EH (cell line): ENCODE measurements at places on chromosomes 6 and 20.

GRCh38 chr6:55033016-55033546 is 141.2 kb upstream of the HCRTR2 start:
- DNase-seq = peak; percentile 3

DNA sequence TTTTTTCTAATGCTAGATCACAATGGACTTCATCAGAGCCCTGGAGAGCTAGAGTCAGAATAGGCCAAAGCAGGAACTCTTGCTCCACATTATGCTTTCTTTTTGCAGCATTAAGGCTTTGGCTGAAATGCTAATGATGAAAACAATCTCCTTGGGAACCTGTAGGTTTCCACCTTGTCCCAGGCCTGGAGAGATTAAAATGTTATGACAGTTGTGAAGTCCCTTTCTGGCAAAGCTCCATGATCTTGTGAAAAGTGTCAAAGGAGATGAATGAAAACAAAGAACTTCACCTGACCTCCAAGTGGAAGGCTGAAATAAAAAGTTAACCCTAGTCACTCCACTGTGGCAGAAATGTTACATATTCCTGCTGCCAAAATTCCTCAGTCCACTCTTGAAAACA is 64.0 kb upstream of the LRRC1 start:
- DNase-seq = no peak

DNA sequence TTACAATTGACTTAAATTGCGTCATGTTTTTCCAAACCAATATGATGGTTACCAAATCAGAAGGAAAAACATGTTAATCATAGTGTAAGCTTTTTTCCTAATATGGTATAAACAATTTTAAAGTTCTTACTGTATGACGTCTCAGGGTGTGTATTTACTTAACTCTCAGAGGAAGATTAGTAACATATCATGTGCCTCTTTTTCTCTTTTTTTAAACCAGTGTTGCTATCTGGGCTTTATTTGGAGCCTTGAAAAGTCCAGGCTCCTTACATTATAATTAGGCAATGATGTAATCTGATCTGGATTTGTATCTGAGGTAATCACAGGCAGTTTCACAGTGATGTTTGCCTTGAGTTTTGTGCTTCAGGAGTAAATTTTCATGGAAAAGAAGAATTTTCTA is 20.4 kb upstream of the RAB23 start:
- DNase-seq = peak; percentile 97

DNA sequence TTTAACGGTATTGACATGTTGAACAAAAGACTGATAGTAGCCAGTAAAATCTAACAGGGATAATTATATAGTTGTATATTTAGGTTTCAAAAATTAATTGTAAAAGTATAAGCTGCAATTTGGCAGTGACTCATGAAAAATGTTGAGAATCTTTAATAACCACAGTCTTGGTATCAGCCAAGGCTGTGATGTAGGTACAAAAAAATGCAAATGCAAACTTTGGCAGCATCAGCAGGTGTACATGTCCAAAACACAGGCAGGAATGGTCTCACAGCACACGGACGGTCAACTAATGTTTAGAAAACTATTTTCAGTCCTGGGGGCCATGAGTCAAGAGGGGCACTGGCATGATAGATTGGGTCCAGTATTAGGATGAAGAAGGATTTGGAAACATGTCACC is 58.5 kb upstream of the BEND3 start:
- peak; percentile 33 for DNase-seq

DNA sequence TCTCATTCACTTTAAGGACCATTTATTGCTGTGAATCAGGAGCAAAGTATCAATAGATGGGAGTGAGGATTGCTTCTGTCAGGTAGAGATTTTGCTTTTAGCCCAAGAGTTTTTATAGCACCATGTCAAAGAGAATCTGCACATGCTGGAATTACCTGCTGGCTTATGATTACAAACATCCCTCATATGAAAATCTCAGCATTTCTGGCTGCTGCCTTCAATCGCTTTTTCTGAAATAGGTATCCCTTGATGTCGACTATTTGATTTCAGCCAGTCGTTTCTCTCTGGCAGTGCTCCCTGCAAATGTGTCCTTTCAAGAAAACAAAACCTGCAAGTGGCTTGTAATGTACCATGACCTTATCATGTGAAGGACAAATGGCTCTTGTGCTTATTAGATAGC is 34.5 kb upstream of the NEDD9 start:
- DNase-seq = no peak

DNA sequence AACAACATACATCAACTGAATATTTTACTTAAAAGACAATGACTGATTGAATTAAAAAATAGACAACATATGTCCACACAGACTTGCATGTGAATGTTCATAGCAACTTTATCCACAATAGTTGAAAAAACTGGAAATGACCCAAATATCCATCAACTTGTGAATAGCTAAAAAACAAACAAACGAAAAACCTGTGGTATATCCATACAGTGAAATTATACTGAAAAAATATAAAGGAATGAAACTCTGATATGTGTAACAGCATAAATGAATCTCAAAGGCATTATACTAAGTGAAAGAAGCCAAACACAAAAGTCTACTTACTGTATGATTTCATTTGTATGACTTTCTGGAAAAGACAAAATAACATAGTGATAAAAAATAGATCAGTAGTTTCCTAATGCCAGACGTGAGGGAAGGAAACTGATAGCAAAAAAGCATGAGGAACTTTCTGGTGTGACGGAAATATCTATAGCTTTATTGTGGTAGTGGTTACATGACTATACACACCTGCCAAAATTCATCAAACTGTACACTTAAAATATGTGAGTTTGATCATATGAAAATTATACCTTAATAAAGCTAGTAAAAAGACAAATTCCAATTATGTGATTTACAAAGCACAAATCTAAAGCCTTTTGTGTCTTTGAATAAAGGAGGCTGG is 123.2 kb downstream of the BACH2 start:
- DNase-seq = no peak

- peak; percentile 72 for DNase-seq
Measured at GRCh38 chr6:71879016-71879415, 7.3 kb upstream of the RIMS1 start.

DNA sequence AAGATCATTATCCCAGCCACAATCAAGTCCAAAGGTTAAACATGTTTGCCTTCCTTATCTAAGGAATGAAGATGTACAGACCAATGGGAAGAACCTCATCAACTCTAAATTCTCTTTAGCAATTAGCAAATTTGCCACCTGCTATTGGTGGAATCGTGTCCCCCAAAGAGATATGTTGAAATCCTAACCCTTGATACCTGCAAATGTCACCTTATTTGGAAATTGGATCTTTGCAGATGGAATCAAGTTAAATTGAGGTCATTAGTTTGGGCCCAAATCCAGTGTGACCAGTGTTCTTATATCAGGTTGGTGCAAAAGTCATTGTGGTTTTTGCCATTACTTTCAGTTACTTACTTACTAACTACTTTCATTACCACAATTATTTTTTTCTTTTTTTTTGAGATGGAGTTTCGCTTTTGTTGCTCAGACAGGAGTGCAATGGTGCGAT is 31.3 kb downstream of the KLHL31 start:
- DNase-seq = no peak

GRCh38 chr6:30258204-30258603 is 45.0 kb upstream of the TRIM26 start:
- DNase-seq = no peak

GRCh38 chr6:132805548-132805947 is 7.1 kb upstream of the SLC18B1 start:
- DNase-seq = no peak

GRCh38 chr6:85459224-85459901 is 9.5 kb downstream of the NT5E start:
- DNase-seq = peak; percentile 95

DNA sequence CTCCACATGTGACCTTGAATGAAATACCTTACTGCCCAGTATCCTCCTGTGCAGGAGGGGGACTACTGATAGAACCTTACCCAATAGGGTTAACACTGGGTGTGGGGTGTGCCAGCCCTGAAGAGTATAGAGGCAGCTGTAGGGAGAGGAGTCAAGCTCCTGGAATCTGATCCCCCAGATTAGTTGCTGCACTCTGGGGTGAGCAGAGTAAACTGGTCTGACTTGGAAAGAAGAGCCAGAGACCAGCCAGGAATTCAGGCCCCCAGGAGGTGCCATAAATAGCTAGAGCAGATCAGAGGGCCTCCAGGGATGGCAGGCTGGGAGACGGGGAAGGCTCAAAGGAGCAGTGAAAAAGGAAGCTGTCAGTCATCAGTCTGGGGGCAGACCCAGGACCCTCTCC is 3.5 kb upstream of the APOBEC2 start:
- DNase-seq = peak; percentile 69

DNA sequence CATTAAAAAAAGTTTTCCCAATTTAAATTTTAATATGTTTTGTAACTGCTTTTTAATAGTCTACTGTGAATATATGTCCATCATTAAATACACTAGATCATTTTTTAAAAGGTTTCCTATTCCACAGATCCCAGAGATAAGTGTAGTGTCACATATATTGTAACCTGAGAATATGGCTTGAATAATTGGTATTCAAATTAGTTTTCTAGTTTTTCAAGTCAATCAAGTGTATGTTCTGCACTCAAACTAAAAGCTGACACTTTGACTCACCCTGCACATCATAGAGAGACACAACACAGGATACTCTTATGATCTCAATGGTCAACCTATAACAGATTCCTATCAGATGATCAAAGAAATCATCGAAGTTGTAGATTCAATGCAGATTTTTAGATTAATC is 49.1 kb downstream of the ZHX3 start:
- no peak for DNase-seq

DNA sequence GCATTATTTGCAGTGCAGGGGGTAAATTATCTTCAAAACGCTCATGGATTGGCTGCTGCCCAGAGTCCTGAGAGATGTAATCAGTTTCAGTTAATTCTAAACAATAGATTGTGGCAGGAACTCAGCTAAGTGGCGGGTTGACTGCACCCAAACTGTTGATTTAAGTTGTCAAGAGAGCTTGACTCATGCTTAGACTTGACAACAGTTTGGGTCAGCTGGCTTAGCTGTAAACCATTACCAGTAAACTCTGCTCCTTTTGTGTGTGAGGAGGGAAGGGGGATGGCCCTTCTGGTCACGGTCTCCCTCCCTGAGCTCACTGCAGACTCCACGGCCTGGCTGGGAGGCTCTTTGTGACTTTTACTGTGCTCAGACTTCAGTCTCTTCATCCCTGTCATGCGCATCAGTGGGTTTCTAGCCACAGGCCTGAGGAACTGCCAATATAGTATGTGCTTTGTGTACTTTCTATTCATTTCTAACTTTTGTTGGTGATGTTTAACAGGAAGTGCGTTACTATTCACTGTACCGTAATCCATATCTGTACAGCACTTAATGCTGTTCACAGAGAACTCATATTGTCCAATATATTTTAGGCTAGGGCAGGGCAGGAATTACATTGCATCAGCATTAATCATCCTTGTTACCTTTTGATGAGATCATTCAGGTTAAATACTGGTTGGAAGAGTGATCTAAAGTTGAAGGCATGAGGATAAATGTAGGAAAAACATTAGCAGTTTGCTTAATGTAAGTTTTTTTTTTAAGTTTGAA is 488.3 kb downstream of the CDKAL1 start:
- peak; percentile 41 for DNase-seq

- DNase-seq = peak; percentile 49
Measured at GRCh38 chr20:4942331-4942730, 59.0 kb downstream of the SLC23A2 start.

DNA sequence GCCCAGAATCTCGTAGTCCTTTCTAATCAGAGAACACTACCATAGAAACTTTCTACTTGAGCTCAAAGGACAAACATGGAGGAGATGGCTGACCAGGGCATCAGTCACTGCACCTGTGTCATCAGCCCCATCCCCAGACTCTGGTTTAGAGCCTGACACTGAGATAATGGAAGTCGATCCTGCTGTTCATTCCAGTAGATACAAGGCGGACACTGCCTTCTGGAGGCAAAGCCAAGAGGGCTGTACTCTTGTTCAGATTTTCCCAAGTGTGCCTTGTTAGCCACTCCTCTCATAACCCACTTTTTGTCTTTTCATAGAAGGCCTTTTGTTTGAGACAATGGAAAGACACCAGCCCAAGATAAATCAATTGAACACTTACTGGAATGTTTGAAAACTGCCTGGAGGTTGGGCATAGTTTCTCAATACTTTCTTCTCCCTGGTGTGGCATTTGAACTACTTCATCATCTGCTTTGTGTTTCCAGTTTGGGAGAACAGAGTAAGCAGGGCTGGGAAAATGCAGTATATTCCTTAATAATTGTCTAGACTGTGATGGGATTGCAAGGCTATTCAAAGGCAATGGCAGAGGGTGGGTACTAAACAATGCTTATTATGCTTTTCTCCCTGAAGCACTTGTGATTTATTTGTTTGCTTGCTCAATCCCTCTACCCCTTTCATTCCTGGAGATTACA is 99.7 kb downstream of the CLIC5 start:
- no peak for DNase-seq

DNA sequence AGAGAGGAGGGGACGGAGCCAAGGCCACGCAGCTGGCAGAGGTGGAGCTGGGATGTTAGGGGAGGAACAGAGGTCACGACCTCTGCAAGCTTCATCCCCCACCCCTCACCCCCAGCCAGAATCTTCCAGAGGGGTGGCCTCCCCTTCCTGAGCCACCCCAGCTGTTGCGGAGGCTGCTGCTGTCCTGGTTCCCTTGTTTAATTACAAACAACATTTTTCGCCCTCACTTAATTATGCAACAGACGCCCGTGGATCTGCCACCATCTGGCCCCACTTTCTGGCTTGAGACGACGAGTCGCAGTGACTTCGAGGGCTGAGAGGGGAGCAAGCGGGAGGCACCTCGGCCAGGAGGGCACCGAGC is 153.7 kb upstream of the PTPN1 start:
- DNase-seq = no peak

- peak; percentile 24 for DNase-seq
Measured at GRCh38 chr6:88165844-88166492, at the start of gene CNR1. TSS of gene CNR1 (minus strand) at chr6:88166347. CDS start at chr6:88145274, 21,073 bp downstream.

- no peak for DNase-seq
Measured at GRCh38 chr6:43221046-43221972, 8.0 kb downstream of the DNPH1 start.

- peak; percentile 7 for DNase-seq
Measured at GRCh38 chr20:10247440-10247839, 28.8 kb downstream of the SNAP25 start.

- DNase-seq = no peak
Measured at GRCh38 chr6:18893540-18894269, 506.6 kb downstream of the RNF144B start.

DNA sequence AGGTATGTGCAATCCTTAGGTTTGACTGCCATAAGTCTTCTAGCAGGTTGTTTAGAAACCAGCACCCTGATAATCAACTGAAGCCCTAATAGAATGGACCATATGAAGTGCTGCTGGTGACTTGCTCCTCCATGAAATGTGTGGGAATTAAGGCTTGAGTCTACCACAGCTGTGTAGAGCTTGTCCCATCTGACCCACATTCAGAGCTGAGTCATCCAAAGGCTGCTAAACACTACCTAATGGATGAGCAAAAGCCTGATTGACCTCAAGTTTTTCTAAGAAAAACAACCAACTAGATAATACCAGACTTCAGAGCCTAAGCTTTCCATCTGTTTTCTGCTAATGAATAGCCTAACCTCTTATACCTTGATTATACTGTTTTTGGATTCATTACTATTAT is 120.3 kb upstream of the MOCS1 start:
- no peak for DNase-seq

GRCh38 chr20:5784735-5785134 is 34.5 kb downstream of the SHLD1 start:
- DNase-seq = no peak
